ENCODE measurements at places on chromosomes 3 and 15.
A peak's percentile ranks its signal among the peaks of the same experiment; 100 is the strongest.

DNA sequence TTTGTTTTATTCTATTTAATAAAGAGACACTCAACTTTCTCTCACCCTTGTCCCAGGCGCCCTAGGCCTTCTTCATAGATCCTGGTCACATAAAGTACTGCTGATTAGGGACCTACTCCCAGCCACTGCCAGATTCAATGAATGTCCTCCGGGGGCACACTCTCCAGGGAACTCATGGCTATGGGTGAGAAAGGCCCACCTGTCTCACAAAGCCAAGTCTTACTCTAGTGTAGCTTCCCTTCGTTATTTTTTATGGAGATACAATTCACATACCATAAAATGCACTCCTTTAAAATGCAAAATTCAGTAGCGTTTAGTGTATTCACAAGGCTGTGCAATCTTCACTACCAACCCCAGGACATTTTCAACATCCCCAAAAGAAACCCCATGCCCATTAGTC is 87.8 kb downstream of the ADCY5 start:
- peaks cover 18% of the 10 kb centered on the region for H3K27me3 ChIP-seq
- H3K4me3 ChIP-seq = no peak overlapping the region
- no peaks in the 10 kb centered on the region for H3K4me1 ChIP-seq
- H3K36me3 ChIP-seq = no peaks in the 10 kb centered on the region
- no peak overlapping the region for H3K27ac ChIP-seq

GRCh38 chr15:97840501-97840900 is 120.0 kb upstream of the ARRDC4 start:
- H3K36me3 ChIP-seq = no peaks in the 10 kb centered on the region
- no peak overlapping the region for H3K27ac ChIP-seq
- no peak overlapping the region for H3K4me3 ChIP-seq
- H3K27me3 ChIP-seq = no peaks in the 10 kb centered on the region
- no peaks in the 10 kb centered on the region for H3K4me1 ChIP-seq
- no peak for DNase-seq

GRCh38 chr15:62899090-62899493 is 143.5 kb upstream of the TPM1 start:
- no peak overlapping the region for H3K27ac ChIP-seq
- no peak for DNase-seq
- H3K27me3 ChIP-seq = no peaks in the 10 kb centered on the region
- no peak overlapping the region for H3K4me3 ChIP-seq

- DNase-seq = peak; percentile 19
- H3K36me3 ChIP-seq = no peaks in the 10 kb centered on the region
- peak within 1 kb of the TSS; percentile 51 for H3K4me3 ChIP-seq
- H3K4me1 ChIP-seq = peaks cover 7% of the 10 kb centered on the region
These were observed at the start of gene ALDH1A3 for GRCh38 chr15:100879464-100880138. Gene ALDH1A3 (plus strand): TSS chr15:100879831. CDS start chr15:100879908, 77 bp downstream.
